ENCODE measurements at places on chromosomes 7 and 10.

- no peak for DNase-seq
Measured at GRCh38 chr10:114026189-114027040, 17.3 kb upstream of the ADRB1 start.

- no peak for DNase-seq
Measured at GRCh38 chr7:29847916-29848315, 41.6 kb downstream of the WIPF3 start.

DNA sequence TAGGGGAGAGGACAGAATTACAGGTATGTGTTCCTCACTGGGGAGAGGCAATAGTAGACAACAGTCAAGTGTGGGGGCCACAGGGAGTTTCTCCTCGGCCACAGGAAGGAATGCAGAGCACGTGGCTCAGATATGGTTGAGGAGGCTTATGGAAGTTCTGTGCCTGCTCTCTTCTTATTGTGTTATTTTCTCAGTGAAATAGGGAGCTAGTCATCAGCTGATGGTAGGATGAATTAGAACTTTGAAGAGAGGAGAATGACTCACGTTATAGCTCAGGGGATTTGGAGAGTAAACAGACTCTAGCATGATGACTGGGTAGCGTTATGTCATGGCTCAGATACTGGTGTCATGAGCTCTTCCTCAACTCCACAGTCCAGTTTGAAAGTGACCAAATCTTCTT, 308.3 kb upstream of the IGFBP3 start:
- DNase-seq = no peak

DNA sequence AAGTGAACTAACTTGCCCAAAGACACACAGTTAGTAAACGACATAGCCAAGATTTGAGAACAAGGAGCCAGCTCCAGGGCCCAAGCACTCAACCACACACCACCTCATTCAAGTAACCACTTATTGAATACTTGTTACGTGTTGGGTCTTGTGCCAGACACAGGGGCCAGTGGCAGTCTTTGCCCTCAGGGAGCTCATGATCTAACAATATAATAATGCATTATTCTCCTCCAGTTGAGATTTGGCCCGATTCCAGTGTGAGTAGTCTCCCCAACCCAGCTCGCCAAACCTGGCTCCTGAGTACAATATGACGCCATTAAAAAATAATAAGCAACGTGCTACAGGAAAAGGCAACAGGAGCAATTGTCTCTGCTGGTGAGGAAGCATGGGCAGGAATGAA, 14.4 kb upstream of the STK17A start:
- DNase-seq = no peak

- no peak for DNase-seq
Measured at GRCh38 chr10:117830205-117830604, 216.5 kb downstream of the RAB11FIP2 start.

DNA sequence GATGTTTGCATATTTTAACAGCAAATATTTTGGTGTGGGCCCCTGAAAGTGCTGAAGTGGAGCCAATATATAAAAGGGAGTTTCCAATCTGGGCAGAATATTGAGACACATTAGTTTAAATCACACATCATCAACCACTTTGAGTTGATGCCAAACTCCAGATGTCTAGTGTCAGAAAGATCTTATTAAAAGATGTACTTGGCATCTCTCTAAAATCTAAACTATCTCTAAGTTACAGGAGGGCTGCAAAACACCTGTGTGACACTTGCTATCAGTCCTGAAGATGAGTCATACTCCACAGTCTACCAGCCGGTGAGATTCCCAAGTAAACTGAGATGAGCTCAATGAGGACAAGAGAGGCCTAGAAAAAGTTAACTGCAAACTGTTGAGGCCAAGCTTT, 11.4 kb downstream of the JAZF1 start:
- no peak for DNase-seq

DNA sequence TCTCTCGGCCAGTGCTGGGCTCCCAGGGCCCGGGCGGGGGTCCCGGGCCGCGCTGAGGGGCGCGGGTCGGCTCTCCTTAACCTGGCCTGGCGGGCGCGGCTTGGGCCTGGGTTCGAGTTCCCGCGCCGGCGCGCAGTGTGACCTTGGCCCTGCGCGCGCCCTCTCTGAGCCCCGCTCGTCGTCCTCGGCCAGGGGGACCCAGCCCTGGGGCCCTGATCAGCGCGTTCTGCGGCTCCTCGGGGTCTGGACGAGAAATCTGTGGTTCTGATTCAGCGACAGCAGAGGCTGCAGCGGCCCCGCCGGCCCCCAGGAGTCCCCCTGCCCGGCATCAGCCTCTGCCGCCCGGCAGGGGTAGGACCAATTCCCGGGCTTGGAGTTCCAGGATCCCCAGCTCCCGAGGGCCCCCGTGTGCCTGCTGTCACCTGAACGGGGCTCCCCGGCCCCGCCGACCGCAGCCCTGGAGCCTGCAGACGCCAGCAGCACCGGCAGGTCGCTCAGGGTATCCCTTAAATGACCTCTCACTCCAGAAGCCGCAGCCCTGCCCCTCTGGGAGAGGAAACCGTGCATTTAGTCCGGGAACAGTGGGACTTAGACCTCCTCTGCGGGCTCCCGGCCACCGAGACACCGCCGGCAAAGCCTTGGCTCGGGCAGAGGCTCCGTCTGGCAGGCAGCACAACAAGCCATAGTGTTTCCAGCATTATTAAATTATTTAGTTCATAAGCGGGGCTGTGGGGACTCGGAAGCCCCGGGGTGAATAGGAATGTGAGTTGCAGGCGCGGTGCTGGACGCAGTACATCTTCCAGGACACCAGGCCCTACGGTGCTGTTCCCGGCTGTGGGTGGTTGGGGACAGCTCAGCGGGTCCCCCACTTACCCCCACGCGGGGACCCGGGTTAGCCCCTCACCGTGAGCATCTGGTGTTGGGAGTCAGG, 572 bp downstream of the CHST12 start:
- DNase-seq = no peak

DNA sequence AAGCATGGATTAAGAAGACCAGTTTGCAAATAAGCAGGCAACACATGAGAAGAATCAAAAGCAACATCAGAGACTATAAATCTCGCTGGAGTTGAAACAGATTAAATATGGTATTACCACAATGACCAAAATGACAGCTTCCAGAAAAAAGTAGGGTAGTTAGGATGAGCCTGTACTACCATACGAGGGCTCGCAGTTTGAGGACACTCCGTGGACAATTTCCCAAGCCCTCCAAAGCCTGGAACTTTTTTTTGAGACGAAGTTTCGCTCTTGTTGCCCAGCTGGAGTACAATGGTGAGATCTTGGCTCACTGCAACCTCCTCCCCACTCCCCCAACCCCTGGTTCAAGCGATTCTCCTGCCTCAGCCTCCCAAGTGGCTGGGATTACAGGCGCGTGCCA, 1.0 kb downstream of the LRRC17 start:
- DNase-seq = no peak

DNA sequence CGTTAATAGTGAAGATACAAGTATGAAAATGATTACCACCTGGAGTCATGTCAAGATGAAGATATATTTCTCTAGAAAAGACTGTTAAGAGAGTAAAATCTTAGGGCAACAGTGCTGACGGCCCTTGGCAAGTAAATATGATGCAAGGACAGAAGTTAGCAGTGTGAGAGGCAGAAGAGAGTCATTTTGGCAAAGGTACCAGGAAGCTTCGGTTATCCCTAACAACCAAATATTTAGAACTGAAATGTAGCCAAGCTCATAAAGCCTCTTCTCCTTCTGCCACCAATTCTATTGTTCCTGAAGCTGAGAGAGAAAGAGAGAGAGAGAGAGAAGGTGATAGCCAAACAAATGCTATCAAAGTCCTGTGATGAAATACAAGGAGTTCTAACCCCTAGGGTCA, 109.6 kb downstream of the MACC1 start:
- DNase-seq = no peak
